Umbilical cord (tissue), 2 donors: ENCODE measurements at places on chromosomes 1 and 21. TPM values are rescaled to one million over a fixed set of nuclear protein-coding genes. Genes with fewer than 3 reads are reported as not detected.

- no peak for DNase-seq
Measured at GRCh38 chr21:46115441-46116188, 17.7 kb downstream of the COL6A2 start.

DNA sequence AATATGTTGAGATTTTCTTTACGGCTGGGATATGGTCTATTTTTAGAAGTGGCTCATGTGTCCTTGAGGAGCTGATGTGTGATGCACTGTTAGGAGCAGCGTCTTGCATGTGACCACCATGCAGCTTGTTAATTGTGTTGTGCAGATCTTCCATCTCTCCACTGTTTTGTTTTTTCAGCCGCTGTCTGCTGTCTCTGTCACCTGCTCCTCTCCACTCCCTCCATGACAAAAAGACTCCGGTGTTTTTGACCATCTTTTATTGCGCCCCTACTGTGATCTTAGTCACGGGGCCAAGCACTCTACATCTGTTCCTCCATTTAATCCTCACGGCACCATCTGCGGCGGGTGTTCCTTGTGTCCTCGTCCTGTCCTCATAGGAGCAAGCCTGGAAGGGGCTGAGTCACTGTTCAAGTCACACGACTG lies 51.8 kb downstream of the ADARB1 start:
- no peak for DNase-seq

GRCh38 chr21:35015435-35016024 lies 33.6 kb downstream of the RUNX1 start:
- DNase-seq, result no peak

The ST6GALNAC5 gene
- 166 TPM for total RNA-seq
